Uterus (tissue), 4 donors: ENCODE measurements at places on chromosomes 7 and 10.

- no peak for DNase-seq
Observed at GRCh38 chr7:52472006-52472620, 563.3 kb upstream of the POM121L12 start.

DNA sequence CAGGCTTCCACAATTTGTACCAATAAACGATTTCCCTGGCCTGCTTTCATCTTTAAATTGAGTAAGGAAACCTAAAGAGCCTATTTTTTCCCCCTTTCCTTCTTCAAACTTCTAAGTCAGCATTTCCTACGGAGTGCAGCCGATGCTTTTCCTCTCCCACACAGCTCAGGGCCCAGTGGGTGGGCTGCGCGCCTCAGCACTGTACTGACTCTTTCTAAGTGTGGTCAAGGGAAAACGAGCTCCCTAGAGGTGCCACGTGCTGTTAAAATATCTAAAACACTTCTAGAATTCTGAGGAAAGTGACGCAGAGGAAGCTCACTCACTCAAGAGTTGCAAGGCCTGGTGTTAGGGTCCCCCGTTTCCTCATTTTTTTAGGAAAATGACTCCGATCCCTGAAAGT lies 29.0 kb downstream of the STEAP1B start:
- DNase-seq: no peak

GRCh38 chr7:45890902-45891461 lies 2.7 kb downstream of the IGFBP1 start:
- DNase-seq: no peak

DNA sequence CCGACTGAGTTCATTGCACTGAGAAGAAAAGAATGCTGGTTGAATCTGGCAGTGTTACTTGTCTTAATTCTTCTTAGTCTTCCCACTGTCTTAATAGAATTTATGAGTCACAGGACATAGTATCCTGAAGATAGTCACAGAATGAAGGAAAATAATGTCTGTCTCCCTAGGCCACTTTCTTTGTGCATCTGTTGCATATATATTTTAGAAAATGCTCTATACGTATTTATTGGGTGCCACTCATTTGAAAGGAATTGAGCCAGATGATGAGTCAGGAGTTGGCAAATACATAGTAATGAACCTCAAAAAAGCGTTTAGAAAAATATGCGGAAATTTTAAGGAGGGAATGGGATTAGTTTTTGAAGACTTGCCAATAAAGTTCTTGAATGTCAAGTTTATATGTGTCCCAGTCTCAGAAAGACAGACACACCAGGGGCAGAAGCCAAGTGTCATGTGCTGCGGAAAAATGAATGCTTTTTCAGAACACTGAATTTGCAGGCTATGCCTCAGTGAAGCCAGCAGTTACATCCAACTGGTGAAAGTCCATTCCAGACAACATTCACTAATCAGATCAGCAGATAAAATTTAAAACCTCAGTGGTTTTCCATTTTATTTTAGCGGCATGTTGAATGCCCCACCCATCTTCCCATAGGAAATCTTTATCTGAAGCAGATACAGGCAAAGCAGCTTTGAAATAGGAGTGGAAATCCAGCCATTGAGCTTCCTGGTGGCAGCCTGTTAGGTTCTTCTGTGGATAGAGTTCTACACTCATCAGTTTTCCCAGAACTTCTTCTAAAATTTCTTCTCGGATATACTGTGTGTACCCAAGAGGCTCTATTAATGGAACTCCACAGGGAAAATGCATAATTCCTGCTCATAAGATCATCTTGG lies 308.4 kb downstream of the BICC1 start:
- no peak for DNase-seq

- DNase-seq: peak; percentile 9
Observed at GRCh38 chr7:98213888-98214810, 2.9 kb downstream of the BHLHA15 start.

DNA sequence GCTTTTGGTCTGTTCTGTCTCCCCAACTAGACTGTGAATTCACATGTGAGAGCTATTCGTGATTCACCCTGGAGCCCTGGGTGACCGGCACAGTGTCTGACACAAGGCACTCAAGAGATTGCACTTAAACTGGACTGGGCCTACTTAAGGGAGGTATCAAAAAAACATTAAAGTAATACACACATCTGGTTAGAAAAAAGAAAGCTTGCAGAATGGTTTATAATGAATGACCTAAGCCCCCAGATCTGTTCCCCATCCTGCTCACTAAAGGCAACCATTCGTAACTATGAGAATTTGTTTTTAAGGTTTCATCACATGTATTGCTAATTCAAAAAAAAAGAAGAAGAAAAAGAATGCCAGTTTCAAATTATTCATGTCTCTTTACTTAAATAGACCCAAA lies 74.5 kb downstream of the DGKI start:
- DNase-seq: no peak

DNA sequence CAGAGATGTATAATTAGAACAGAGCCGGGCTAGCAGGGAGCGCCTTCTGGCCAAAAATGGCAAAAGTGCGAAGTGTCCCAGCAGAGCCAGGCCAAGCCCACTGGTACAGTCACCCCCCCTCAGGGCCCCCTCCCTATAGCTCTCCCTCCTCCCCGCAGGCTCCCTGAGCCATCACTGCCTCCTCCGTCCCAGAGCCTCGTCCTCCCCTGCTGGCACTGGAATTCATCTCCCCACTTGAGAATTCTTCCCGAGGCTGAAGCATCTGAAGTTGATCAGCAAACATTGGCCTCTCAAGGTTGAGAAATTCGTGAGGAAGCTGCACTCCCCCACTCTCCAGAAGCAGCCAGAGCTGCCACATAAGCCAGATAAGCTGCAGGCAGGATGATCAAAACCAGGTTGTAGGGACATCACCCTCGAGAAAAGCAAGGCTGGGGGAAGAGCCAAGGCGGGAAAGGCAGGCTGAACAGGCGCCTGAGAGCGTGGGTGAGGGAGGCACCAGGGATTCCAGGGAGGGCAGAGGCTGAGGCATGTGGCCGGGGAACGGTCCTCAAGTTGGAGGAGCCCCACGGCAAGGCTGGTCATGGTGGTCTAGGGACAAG lies 23.4 kb downstream of the CAMK2G start:
- DNase-seq: peak; percentile 90

DNA sequence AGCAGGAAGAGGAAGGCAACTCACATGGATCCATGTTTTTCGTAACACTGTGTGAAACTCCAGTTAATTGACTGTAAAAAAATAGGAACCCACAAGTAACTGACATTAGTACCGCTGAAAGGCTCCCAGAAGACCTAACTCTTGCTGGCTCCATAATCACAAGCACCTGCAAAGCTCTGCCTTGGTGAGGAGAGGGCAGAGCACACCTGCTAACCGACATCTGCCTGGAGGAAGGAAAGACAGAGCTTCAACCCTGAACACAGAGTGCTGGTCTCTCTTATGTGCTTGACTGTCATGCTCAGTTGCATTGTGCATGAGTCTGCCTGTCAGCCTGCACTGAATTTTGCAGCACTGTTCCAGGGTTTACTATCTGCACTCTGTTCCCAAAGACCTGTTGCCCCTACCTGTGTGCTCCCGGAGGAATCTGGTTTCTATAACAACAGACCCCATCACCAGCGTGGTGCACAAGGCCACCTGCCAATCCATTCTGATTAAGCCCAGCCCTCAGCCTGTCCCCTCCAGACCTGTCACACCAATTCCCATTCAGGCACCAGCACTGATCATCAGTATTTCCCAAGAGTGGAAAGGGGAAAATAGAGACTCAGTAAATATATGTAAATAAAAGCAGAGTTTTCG lies 63.1 kb upstream of the ANKRD1 start:
- DNase-seq: no peak

- no peak for DNase-seq
Observed at GRCh38 chr7:13882051-13882450, 107.4 kb downstream of the ETV1 start.

DNA sequence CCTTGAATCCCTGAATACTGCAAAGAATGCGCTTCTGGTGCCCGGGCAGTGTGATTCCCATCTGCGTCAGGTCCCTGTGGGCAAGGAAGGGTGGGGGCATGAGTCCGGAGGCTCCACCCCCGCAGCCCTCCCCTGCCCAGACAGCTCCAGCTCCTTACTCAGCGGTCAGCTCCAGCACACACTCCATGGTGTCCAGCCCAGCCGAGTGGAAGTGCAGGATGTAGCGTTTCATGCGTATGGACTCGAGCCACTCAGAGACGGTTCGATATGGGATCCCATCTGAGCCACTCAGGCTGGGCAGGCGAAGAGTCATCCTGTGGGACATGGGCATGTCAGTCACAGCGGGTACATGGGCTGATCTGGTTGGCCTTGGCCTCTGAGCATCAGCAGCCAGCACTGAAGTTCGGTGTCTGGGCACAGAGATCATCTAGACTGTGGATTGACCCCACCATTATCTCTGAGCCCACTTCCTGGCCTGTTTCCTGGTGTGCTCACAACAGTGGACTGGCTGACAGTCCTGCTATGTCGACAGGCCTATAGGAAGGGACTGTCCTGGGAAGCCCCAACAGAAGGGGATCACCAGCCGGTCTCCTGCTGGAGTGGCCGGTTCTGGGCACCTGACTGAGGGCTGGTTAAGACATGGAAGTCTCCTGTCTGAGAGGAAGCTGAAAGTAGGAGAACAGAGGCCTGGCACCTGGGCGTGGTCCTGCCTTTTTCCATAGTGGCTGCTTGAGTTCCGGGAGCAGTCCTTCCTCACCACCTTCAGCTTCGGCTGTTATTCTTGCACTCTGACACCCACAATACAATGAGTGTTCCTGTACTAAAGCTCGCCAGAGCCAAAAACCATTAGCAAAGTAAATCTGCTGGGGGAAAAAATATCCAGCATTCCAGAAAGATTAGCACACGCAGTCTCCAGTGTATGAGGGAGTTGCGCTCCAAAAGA lies 10.6 kb downstream of the ZYX start:
- DNase-seq: peak; percentile 85

GRCh38 chr7:4828720-4829383 lies 33.0 kb downstream of the PAPOLB start:
- DNase-seq: no peak

DNA sequence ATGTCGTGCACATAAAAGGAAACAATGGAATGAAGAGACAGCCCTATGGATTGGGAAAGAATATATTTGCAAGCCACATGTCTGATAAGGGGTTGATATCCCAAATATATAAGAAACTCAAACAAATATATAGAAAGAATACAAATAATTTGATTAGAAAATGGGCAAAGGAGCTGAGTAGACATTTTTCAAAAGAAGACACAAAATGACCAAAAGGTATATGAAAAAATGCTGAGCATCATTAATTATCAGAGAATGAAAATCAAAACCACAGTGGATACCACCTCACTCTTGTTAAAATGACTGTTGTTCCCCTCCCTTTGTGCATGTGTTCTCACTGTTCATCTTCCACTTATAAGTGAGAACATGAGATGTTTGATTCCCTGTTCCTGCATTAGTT lies 175.3 kb downstream of the CNTNAP2 start:
- DNase-seq: no peak

GRCh38 chr10:24240041-24240751 lies 31.3 kb downstream of the KIAA1217 start:
- DNase-seq: no peak

GRCh38 chr10:68877482-68878110 lies 23.5 kb upstream of the DDX50 start:
- DNase-seq: no peak

DNA sequence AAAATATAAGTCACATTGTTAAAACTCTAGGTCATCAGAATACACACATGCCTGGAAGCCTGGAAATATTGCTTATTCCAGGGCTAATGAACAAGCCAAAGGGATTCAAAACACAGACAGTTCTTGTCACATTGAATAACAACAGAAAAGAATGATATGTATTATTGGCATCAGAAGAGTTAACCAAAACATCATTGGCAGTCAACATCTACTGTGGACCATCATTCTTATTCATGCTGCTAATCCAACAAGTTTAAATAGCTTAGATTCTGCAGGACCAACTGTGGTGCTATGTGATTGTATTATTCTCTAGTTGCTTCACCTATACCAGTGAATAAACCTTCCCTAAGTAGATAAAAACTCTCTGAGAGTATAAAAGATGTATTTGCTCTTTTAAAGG lies 198.3 kb downstream of the NEBL start:
- DNase-seq: no peak

- no peak for DNase-seq
Observed at GRCh38 chr10:110853921-110854605, 17.7 kb upstream of the PDCD4 start.

- no peak for DNase-seq
Observed at GRCh38 chr10:97888641-97889262, 39.1 kb downstream of the GOLGA7B start.

DNA sequence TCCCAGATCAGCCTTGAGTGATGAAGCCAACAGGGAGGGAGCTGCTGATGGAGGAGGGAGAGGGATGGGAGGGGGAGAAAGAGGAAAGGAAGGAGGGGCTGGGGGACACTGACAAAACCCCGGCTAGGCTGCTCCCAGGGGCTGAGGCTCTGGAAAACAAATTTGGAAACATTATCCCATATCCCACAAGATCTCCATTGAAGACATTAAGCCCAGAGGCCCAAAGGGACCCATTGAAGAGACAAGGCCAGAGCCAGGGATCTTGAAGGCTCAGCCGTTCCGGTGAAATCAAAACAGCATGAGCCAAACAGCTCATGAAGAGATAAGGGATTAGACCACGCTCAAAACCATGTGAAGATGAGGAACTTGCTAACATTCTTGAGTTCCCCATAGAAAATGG lies 184.3 kb upstream of the ITGB1 start:
- DNase-seq: no peak

GRCh38 chr7:44750921-44751571 lies 2.4 kb downstream of the ZMIZ2 start:
- no peak for DNase-seq

DNA sequence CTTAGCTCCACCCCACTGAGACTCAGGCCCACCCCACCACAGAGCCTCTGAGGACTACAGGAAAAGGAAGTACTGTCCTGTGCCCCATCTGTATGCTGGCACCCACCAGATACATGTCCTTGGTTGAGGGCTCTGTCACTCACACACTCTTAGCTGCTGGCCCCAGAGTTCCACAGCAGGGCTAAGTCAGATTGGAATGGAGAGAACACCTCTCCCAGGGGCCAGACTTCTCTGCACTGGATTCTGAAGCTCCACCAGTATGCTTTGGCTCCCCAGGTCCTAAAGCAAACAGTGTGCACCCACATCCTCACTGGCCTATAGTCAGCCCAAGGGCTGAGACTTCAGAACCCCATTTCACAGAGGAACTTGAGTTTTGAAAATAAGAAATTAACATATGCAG lies 103.2 kb upstream of the PPP2R2D start:
- no peak for DNase-seq

DNA sequence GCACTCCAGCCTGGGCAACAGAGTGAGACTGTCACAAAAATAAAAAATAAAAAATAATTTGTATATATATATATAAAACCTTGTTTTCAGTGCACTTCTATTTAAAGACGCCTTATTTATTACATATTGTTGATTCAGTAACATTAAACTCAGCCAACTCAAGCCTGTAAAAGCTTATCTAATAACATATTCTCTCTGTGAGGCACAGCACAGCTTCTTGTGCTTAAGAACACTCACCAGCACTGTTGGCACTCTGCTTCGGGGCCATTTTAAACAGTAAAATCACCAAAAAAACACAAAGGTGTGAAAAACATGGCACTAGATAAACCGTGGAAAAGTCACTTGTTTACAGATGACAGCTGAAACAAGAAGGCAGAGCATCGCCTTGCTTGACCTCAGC lies 89.0 kb upstream of the C10orf90 start:
- DNase-seq: no peak

- no peak for DNase-seq
Observed at GRCh38 chr7:92755680-92756079, 80.7 kb downstream of the CDK6 start.

- DNase-seq: peak; percentile 10
Observed at GRCh38 chr10:614790-615582, 74.5 kb downstream of the DIP2C start.
